ENCODE measurements at places on chromosomes 2 and 18.

DNA sequence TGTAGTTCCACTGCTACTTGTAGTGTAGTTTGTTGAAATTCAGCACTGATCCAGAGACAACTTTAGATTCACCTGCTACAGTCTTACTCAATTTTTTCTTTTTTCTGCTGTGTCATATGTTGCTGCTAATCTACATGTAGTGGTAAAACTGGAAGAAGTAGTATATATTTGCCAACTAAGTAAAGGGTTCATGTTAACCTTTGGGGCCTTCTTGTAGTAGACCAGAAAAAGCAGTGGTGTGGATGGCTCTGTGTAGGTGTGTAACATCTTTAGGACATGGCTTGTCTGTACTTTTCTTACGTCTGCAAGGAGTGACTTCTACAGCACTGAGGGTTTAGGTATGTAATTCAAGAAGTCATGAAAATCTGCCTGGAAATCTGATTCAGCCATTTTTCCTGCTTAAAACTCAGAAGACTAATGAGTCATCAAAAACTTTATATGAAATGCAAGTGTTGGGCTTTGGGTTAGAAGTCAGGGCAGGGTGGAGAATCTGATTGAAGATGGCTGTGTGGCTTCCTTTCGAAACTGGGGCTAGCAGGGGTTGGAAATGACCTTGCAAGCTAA lies 8.4 kb downstream of the PTPRM start:
- no peak for DNase-seq

DNA sequence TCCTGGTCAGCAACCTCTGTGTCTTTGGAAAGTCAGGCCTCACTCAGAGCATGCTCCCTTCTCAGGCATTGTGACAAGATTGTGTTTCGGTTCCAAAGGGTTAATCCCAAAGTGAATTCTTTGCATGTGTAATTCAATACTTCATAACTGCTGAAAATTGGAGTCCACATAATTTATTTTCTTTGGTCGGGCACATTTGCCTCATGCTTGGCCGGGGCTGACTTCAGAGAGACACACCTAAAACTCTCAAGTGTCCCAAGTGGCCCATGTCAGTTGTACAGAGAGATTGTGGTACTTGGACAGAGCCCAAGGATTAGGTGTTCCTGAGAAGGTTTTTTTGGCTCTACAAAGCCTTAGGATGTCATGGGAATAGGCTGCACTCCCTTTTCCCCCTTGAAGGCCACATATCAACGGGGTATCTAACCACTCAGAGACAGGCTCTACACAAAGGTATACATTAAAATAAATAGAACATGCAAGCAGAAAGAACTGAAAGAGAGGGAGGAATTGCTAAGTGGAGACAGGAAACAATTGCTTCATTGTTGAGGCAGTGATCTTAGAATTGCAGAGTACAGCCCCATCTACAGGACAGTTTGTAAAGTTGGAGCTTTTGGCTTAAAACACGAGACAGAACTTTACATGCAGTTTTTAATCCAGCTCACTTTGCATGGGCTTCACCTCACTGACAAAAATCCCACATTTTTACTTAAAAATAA lies 1232.3 kb upstream of the ZEB2 start:
- no peak for DNase-seq

- DNase-seq, result no peak
Observed at GRCh38 chr2:132754867-132755472, 85.0 kb upstream of the LYPD1 start.

- DNase-seq, result no peak
Observed at GRCh38 chr2:157991932-157992331, 109.7 kb upstream of the UPP2 start.

DNA sequence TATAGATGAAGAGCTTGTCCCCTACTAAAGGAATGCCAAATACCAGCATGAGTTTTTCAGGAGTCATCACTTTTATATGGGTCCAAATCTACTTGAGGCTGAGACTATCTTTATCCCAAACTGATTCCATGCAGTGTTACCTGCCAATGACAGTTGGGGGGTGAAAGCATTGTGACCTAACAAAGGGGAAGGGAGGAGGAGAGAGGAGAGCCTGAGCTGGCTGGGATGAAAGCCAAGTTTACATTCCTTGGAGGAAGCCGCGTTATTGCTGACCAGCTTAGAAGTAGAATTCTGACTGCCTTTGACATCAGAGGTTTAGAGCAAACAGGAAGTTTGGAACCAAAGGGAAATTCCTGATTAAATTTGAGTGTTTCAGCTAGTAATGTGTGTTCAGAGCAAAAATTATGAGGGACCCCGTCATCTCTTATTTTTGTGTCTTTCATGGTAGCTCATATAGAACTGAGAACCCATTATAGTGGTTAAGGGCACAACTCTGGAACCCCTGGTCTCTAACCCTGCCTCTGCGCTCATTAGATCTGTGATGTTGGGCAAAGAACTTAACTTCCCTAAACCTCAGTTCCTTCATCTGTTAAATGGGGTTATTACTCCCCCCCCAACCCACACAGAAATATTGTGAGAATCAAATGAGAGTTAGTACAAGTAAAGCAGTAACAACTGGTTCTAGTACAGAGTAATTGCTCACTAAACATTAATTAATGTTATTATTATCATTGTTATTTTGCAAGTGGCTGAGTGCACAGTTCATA lies 199.3 kb upstream of the EPAS1 start:
- no peak for DNase-seq

DNA sequence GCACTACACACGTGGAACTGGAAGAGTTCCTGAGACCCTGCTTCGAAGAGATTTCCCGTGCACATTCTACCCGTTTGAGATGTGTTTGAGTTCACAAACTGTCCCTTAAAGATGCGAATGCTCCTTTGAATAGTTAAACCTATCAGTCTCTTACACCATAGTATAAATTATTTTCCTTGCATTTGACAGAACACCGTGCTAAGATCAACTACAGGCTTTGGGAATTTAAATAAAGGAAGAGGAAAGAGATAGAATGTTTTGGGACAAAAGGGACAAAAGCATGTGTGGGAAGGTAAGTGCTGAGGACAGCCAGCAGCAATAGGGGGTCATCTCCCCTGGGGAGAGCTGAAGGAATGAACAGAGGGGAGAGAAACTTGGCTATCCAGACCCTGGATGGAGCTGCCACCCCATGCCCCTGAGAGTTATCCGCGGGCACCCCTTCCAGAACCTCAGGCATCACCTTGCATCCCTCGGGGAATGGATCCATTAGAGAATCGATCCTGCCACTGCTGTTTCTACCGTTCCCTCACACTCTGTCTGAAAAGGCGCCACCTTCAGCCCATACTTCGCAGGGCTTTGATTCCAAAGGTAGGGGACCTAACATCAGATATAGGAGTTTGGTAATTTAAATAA lies 888 bp upstream of the ADCY3 start:
- DNase-seq, result no peak

GRCh38 chr2:27959496-27959895 lies 69.0 kb downstream of the BABAM2 start:
- no peak for DNase-seq

DNA sequence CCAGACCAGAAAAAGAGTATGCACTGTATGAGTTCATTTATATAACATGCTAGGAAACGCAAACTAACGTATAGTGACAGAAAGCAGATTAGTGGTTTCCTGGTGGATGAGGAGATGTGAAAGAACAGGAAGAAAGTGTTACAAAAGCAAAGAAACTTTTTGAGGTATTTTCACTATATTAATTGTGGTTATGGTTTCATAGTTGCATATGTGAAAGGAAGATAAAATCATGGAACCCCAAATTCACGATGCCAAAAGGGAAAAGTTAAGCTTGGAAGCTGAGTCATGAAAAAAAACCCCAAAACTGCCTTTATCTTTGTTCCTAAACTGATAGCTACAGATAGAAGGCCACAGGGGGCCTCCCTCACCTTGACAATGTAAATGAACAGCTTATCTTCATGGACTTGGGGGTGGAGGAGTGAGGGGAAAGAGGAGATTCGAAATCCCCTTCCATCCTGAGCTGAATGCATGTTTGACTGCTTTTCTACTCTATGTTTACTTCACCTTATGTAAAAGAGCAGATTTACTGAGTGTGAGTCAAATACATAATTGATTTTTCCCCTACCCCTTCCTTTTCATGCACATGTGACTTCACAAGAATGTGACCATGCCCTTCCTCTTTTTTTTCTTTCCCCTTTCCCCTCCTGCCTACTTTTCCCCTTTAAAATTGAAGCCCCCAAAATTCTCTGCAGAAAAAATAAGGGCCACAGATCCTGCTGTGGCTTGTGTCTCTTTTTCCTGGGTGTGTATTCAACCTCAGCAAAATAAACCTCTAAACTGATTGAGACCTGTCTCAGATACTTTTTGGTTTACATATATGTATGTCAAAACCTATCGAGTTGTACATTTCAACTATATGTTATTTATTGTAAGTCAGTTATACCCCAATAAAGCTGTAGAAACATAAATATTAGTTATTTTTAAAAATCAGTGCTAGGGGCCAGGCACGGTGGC lies 100.1 kb upstream of the TLK1 start:
- DNase-seq, result no peak

- no peak for DNase-seq
Observed at GRCh38 chr2:128543646-128544045, 225.0 kb upstream of the HS6ST1 start.

GRCh38 chr2:188993247-188993646 lies 19.1 kb downstream of the COL3A1 start:
- no peak for DNase-seq

GRCh38 chr18:44668270-44668975 lies 12.3 kb upstream of the SETBP1 start:
- DNase-seq, result no peak

GRCh38 chr2:235576337-235576910 lies 82.6 kb downstream of the AGAP1 start:
- no peak for DNase-seq

GRCh38 chr2:3956406-3956805 lies 253.0 kb downstream of the DCDC2C start:
- DNase-seq, result no peak

- no peak for DNase-seq
Observed at GRCh38 chr2:229578052-229578846, 136.1 kb downstream of the DNER start.

- no peak for DNase-seq
Observed at GRCh38 chr2:40384714-40385113, 67.2 kb downstream of the SLC8A1 start.

DNA sequence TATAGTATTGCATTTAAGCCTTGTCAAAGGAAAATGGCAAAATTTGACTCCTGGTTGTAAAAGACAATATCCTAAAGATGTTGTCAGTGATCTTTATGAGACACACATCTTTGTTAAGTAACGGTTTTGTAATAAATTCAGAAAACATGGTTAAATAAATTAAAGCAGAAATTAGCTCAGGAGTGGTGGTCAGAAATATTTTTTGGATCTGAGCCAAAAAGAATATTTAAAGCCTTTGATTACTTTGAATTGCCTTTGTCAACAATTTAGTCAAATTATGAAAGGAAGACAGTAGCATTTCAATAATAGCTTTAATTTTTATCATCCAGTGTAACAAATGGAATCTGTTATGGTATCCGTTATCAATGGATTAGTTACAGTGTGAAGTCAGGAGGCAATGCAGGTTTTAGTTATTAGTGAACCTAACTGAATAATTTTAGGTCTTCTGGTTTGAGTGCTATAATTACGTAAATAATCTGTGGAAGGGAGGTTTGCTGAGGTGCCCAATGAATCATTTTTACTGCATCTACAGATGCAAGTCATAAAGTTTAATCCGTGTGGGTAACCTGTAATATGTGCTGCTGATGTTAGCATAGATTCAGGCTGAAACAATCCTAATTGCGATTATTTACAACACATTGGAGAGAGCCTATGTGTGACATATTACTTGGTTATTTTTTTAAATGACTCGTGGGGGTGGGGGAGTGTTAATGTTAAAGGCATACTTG lies 42.7 kb downstream of the SMAD4 start:
- no peak for DNase-seq

- DNase-seq, result no peak
Observed at GRCh38 chr18:75823471-75823870, 396.0 kb upstream of the SMIM21 start.

- DNase-seq, result no peak
Observed at GRCh38 chr18:55243857-55244256, 284.6 kb upstream of the CCDC68 start.

- no peak for DNase-seq
Observed at GRCh38 chr2:38113051-38113450, 37.1 kb upstream of the CYP1B1 start.

- no peak for DNase-seq
Observed at GRCh38 chr18:2338601-2339000, 232.7 kb downstream of the METTL4 start.

- no peak for DNase-seq
Observed at GRCh38 chr2:23703583-23704385, 223.1 kb downstream of the ATAD2B start.

DNA sequence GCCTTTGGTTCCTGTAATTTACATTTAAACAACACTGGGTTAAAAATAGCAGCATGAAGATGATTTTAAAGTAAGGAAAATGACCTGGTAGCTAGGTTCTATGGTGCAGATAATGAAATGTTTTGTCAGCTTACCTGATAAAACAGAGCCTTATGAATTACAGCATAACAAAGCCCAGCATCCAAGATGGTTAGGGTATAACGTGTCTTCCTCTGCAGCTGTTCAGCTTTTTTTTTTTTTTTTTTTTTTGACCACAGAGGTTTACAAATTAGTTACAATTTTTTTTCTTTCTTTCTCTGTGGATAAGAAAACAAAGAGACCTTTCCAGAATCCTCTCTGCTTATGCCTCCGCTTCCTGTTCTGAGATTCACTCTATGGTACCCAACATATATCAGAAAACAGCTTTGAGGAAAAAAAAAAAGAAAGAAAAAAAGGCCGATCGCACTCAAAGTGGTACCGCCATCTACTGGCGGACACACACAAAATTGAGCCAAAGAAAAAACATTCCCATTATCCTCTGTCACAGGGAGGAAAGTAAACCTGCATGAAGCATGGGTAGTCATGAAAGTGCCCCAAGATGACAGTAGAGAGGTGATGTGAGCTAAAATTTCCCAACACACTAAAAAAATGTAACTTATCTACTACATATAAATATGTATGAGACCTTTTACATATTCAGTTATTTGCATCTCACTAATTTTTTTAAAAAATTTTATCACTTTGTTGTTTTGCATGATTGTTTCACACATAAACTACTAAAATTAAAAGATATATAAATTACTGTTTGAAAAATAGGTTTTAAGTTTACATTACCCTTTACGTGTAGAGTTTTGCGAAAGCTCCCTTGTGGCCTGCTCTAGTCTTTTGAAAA lies at the start of gene SCN3A:
TSS of gene SCN3A (minus strand) at position 362 of the 871 bp plus-strand sequence. CDS start 27,656 bp downstream, outside the sequence.
- DNase-seq, result no peak

- no peak for DNase-seq
Observed at GRCh38 chr2:36356990-36357846, 1.6 kb downstream of the CRIM1 start.

DNA sequence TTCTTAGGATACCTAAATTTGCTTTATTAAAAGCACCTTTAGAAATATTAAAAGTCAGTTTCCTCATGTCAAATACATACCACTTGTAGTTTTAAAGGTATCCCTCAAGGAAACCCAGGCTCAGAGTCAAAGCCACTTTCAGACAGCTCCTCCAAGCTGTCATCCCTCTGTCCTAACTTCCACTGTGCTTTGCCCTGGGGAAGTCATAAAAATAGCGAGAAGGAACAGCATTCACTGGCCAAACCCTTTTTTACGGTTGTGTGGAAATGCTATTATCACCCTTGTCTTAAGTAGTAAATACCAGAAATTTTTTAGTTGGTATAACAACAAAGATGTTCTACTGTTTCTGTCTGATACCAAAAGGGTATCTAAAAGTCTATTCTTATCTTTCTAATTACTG lies 680.5 kb downstream of the ZEB2 start:
- no peak for DNase-seq
